ENCODE measurements at places on chromosomes 11 and 22.

- no peak for DNase-seq
Measured at GRCh38 chr11:57543593-57543992, 6.2 kb downstream of the SMTNL1 start.

GRCh38 chr11:129190087-129190486 is 2.0 kb downstream of the ARHGAP32 start:
- no peak for DNase-seq

GRCh38 chr11:7638710-7639642 is 34.3 kb downstream of the CYB5R2 start:
- DNase-seq: no peak

DNA sequence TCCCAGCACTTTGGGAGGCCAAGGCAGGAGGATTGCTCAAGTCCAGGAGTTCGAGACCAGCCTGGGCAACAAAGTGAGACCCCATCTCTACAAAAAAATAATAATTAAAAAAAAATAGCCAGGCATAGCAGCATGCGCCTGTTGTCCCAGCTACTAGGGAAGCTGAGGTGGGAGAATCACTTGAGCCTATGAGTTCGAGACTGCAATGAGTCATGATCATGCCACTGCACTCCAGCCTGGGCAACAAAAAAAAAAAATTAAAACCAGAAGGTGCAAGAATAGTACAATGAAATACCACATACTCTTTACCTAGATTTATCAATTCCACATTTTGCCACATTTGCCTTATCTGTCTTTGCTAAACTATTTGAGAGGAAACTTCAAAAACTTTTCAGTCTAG is 8.2 kb downstream of the DPF2 start:
- no peak for DNase-seq

- no peak for DNase-seq
Measured at GRCh38 chr11:10487002-10487647, 32.1 kb downstream of the AMPD3 start.

- no peak for DNase-seq
Measured at GRCh38 chr11:42967653-42968052, 344.1 kb upstream of the API5 start.

GRCh38 chr11:126383339-126384335 is 28.2 kb downstream of the ST3GAL4 start:
- DNase-seq: peak; percentile 71

GRCh38 chr11:60717956-60718355 is 6.6 kb upstream of the MS4A18 start:
- DNase-seq: no peak

GRCh38 chr11:102012946-102013345 is 34.3 kb upstream of the CFAP300 start:
- DNase-seq: no peak

Data from chondrocyte (in vitro differentiated cells).